ENCODE measurements at places on chromosomes 16 and 17. TPM values are rescaled to one million over a fixed set of nuclear protein-coding genes. Genes with fewer than 3 reads are reported as not detected.

Gene ZNF385C
- not detected for total RNA-seq

Gene GLTPD2
- not detected for total RNA-seq

Gene PHOSPHO1
- total RNA-seq, result 0.10 TPM

Gene EMP2
- total RNA-seq, result 6.0 TPM

Gene PLLP
- 15.9 TPM for total RNA-seq

Gene PPP1R27
- not detected for total RNA-seq

Gene NPW
- 0.35 TPM for total RNA-seq

Gene HMOX2
- total RNA-seq, result 147 TPM

Gene KRTAP1-1
- total RNA-seq, result not detected

Gene SLC12A3
- total RNA-seq, result not detected

Gene NPIPA8
- not detected for total RNA-seq

Gene ARHGAP23
- 83.4 TPM for total RNA-seq

Gene AIPL1
- total RNA-seq, result not detected

Gene NOB1
- 25.7 TPM for total RNA-seq

Gene BAIAP3
- total RNA-seq, result 1.1 TPM

Gene EFCAB5
- total RNA-seq, result 0.53 TPM

Gene CPHXL2
- total RNA-seq, result not detected

Gene MIEF2
- total RNA-seq, result 9.1 TPM

Gene C17orf107
- 0.88 TPM for total RNA-seq

Gene OR4D1
- not detected for total RNA-seq

Gene CCDC144A
- 1.5 TPM for total RNA-seq

Gene TOX3
- total RNA-seq, result 0.15 TPM

Gene TAT
- not detected for total RNA-seq

Gene SEPTIN1
- total RNA-seq, result 0.47 TPM

Gene CCL11
- not detected for total RNA-seq

Gene MEAK7
- 27.4 TPM for total RNA-seq

Gene EVPL
- total RNA-seq, result 1.2 TPM

Gene WFDC1
- not detected for total RNA-seq

Gene ALOX15B
- total RNA-seq, result not detected

Gene HSPB9
- total RNA-seq, result not detected

Gene GAN
- 8.1 TPM for total RNA-seq

Gene OR3A3
- not detected for total RNA-seq

Gene PRDM7
- not detected for total RNA-seq

Gene CBFA2T3
- total RNA-seq, result 0.05 TPM

Gene CCL8
- not detected for total RNA-seq

Gene APOBR
- not detected for total RNA-seq

Gene CEP131
- 14.6 TPM for total RNA-seq

Gene DPEP3
- total RNA-seq, result not detected

Gene CCL18
- total RNA-seq, result not detected

Gene CCL1
- not detected for total RNA-seq

Gene KCNJ12
- total RNA-seq, result 1.6 TPM

Gene CIITA
- 0.93 TPM for total RNA-seq

Gene MYADML2
- total RNA-seq, result not detected

Gene FBXW10
- total RNA-seq, result not detected

Gene AANAT
- not detected for total RNA-seq

Gene KIF2B
- total RNA-seq, result not detected

Gene FBXL16
- total RNA-seq, result 1.6 TPM

Gene CCDC78
- total RNA-seq, result 0.41 TPM
